NCI-H446 treated with DMSO at 0.1 percent for 48 hours (cell line): ENCODE measurements at places on chromosomes 12 and 14.

- DNase-seq, result no peak
These were observed 33.2 kb downstream of the PIGH start for GRCh38 chr14:67566908-67567307.

DNA sequence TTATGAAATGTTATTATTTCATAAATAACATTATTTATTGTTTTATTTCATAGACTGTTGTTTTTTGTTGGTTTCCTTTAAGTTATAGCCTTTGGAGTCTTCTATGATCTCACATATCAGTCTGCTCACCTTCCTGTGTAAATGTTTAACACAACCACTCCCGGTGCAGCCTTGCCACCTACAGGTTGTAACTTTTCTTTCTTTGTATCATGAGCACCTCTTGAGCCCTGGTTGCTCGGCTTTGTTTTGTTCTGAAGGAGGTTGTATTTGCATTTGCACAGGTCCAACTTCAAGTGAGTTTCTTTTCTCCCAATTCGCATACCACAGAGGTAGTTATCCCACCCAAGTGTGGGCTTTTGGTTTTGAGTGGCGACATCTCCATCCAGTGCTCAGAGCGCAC, 121.4 kb downstream of the SLC15A4 start:
- no peak for DNase-seq

DNA sequence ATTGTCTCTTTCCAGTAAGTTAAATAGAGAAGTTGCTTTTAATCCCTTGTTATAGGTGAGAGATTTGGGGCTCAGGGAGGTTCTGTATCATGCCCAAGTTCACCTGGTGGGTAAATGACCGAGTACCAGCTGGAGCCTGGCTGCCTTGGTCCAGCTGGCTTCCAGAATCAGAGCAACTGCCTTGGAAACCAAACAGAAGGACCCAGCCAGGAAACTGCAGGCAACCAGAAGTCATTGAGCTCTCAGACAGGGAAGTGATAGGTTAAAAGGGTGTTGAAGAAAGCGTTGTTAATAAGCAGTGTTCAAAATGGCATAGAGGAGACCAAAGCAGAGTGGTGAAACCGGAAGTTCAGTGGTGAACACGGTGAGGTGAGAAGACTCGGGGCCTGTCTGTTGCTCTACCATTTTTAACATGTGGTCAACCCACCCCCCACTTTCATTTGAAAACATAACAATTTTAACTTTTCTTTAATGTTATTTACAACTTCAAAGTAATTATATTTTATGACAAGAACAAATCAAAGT, 54.9 kb downstream of the PLEKHG7 start:
- DNase-seq, result no peak

GRCh38 chr12:121713793-121714192, 1.2 kb downstream of the TMEM120B start:
- DNase-seq, result no peak

DNA sequence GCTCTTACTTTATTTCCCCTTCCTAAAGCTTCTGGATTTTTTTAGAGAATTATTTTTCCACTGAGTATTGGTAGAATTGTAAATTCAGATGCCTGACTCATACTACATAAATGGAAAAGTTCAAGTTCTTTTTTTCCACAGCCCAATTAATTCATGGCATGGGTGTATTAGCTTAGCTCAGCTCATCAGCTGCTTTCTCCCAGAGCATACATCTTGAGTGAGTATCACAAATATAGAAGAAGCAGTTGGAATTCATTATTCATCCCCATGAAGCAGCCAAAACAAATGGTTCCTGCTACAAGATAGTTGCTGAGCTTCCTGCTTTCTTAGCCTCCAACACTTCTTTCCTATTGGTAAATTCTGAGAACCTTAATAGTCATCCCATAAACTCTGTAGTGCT, 105.1 kb downstream of the C12orf50 start:
- peak; percentile 42 for DNase-seq

DNA sequence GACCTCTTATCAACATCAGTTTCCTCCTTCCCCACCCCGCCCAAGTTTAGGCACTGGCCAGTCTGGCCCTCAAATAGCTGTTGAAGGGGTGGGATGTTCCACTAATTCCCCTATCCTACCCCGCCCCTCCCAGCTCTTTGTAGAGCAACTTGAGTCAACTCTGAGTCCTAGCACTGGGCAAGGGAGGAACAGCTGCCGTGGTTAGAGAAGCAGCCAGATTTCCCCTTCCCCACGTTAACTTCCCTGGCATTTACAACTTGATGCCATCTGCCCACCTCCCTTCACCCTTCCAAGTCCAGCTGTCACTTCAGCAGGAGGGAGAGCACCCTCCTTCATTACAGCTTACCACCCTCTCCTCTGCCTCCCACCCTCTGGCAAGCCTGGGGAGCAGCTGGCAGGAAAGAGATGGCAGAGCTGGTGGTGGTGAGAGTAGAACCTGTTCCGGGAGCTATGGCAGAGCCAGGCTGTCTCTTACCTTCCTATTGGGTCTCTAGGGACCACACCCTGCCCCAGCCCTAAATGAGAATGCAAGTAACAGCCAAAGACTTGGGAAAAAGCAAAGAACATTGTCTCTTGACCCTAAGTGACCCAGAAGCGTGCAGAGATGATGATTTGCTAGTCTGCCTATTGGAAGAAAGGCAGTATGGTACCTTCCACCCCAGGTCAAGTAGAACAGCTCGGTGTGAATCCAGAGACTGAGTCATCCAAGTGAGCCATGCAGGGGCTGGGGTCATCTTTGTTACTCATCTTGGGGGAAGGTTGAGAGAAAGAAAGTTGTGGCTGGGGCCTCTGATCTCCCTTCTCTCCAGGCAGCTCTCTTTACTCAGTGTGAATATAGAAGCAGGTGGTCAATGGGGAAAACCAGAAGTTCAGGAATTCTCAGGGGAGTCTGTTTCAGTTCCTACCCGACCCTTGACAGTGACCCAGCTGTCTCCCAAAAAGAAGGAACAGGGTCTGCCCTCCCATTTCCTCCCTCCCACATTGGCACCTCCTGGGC, 1.5 kb downstream of the BLOC1S1 start:
- DNase-seq, result peak; percentile 97
